ENCODE measurements at places on chromosomes 12 and 14.

DNA sequence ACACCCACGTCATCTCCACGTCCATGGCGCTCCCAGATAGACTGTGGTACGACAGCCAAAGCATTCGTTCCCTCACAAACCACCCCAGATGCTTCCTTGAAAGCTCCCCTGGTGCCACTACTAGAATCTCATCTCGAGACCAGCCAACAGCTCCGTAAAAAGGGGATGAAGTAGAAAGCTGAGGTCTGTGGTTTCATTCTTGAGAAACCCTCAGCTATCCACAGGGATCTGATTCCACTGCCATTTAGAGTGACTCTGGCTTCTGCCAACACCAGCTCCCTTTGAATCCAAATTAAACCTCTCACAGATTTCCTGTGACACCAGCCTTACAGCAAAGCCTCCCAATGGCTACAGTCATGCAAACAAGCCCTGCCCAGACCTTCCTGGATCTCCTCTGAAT, 18.5 kb upstream of the FOXN3 start:
- DNase-seq = no peak

DNA sequence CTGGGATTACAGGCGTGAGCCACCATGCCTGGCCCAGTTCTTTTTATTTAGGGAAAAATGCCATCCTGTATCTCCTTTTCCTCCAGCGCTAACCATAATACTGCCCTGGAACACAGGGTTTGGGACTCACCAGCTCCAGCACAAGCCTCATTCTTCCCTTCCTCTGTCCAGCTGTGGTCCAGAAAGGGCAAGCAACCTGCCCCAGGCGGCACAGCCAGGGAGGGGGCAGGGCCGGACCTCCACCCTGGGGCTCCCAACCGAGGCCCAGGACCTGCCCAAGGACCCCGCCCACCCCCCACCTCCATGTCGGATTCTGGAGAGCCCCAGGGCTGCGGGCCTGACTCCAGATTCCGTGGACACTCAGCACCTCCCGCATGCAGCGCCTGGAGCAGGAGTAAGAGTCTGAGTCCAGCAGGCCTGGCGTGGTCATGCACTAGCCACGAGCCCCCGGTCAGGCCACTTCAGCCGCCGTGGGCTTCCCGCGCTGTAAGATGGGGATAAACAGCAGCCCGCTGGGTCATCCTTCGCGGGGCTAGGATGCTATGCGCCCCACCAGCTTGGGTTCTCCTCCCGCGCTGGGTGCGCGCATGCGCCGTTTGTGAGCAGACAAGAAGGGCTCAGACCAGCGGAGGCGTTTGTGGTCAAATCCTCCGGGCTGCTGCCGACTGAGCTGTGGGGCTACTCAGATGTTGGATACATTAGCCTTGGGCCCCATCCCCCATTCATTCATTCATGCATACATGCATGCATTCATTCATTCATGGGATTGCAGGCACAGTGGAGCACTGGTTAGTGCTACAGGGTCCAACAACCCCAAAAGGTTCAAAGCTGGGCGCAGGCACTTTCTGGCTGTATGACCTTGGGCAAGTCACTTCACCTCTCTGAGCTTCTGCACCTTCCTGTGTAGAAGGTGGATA, 16.3 kb downstream of the TMEM119 start:
- DNase-seq = no peak

- DNase-seq = no peak
Observed at GRCh38 chr14:33556382-33557121, 394.3 kb downstream of the EGLN3 start.

GRCh38 chr14:69626132-69626500, 14.7 kb downstream of the SUSD6 start:
- no peak for DNase-seq

DNA sequence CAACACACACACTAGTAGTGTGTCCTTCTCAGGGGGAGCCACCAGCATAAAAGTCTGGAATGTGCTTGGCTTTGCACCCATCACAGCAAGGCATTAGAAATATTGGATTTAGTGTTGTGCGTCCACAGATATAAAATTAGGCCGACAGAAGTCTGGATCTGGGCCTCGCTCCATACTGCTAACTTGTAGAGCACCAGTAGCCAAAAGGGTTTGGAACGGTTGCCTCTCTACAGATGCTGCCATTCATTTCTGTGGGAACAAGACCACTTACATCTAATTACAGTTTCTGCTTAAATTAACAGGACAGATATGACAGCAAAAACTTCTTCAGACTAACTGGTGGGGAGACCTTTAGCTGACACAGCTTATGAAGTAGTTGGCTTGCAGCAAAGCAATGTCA, 94.2 kb downstream of the EXOC5 start:
- no peak for DNase-seq

GRCh38 chr14:104151566-104152245, 13.3 kb downstream of the KIF26A start:
- DNase-seq = no peak

GRCh38 chr12:95336387-95337067, 118.9 kb downstream of the VEZT start:
- DNase-seq = peak; percentile 72

- DNase-seq = no peak
Observed at GRCh38 chr12:94593822-94594442, 56.4 kb downstream of the TMCC3 start.

- DNase-seq = no peak
Observed at GRCh38 chr12:61758661-61759060, 501.5 kb upstream of the USP15 start.

Measured in endothelial cell (in vitro differentiated cells).